ENCODE measurements at places on chromosomes 7 and 10. TPM values are rescaled to one million over a fixed set of nuclear protein-coding genes. Genes with fewer than 3 reads are reported as not detected.

NUTM2B gene
- 0.25 TPM for total RNA-seq

AKR1D1 gene
- not detected for total RNA-seq

CALML5 gene
- total RNA-seq = not detected

HOXA10 gene
- total RNA-seq = 2.6 TPM

SHTN1 gene
- 0.65 TPM for total RNA-seq

TCAF2 gene
- total RNA-seq = 6.5 TPM

KCNMA1 gene
- total RNA-seq = under 0.01 TPM

MDFIC gene
- 36.6 TPM for total RNA-seq

GPER1 gene
- total RNA-seq = 1.1 TPM

CREB5 gene
- 12.5 TPM for total RNA-seq

OR2A7 gene
- not detected for total RNA-seq

OIT3 gene
- total RNA-seq = 0.13 TPM

AQP1 gene
- total RNA-seq = 2.1 TPM

ZNF117 gene
- 5.8 TPM for total RNA-seq

EFCAB10 gene
- total RNA-seq = 0.25 TPM

PLPP4 gene
- total RNA-seq = 0.16 TPM

DOCK4 gene
- total RNA-seq = 183 TPM

RELN gene
- total RNA-seq = 899 TPM

FAM237B gene
- not detected for total RNA-seq

SPACDR gene
- 0.32 TPM for total RNA-seq

HOXA7 gene
- total RNA-seq = 1.5 TPM

CDHR1 gene
- 0.13 TPM for total RNA-seq

AASS gene
- total RNA-seq = 37.9 TPM

CRYGN gene
- not detected for total RNA-seq

OR13A1 gene
- not detected for total RNA-seq

HOXA5 gene
- 8.3 TPM for total RNA-seq

RNF133 gene
- total RNA-seq = 0.32 TPM

OGDHL gene
- 0.16 TPM for total RNA-seq

CACNB2 gene
- not detected for total RNA-seq

IL6 gene
- 2.1 TPM for total RNA-seq

SPRN gene
- not detected for total RNA-seq

WASL gene
- 16.8 TPM for total RNA-seq

ZNF804B gene
- not detected for total RNA-seq

BTBD16 gene
- total RNA-seq = not detected

ANKRD30A gene
- not detected for total RNA-seq

RTKN2 gene
- 0.16 TPM for total RNA-seq

MKI67 gene
- 23.2 TPM for total RNA-seq

TAS2R4 gene
- total RNA-seq = 2.1 TPM

GHRHR gene
- not detected for total RNA-seq

PVRIG gene
- not detected for total RNA-seq

RBP3 gene
- not detected for total RNA-seq

PDLIM1 gene
- total RNA-seq = 36.1 TPM

CCDC172 gene
- total RNA-seq = not detected

KLF14 gene
- not detected for total RNA-seq

THSD7A gene
- total RNA-seq = 27.2 TPM

SPDYE8 gene
- not detected for total RNA-seq

PLAC9 gene
- 0.19 TPM for total RNA-seq
